CD4-positive, alpha-beta memory T cell (primary cell): ENCODE measurements at places on chromosomes 5 and 9.
A peak's percentile ranks its signal among the peaks of the same experiment; 100 is the strongest.

- no peaks in the 10 kb centered on the region for H3K27me3 ChIP-seq
- no peaks in the 10 kb centered on the region for H3K4me1 ChIP-seq
- H3K27ac ChIP-seq: no peak overlapping the region
- H3K36me3 ChIP-seq: no peaks in the 10 kb centered on the region
These were observed 9.2 kb upstream of the TERT start for GRCh38 chr5:1304033-1304432.

DNA sequence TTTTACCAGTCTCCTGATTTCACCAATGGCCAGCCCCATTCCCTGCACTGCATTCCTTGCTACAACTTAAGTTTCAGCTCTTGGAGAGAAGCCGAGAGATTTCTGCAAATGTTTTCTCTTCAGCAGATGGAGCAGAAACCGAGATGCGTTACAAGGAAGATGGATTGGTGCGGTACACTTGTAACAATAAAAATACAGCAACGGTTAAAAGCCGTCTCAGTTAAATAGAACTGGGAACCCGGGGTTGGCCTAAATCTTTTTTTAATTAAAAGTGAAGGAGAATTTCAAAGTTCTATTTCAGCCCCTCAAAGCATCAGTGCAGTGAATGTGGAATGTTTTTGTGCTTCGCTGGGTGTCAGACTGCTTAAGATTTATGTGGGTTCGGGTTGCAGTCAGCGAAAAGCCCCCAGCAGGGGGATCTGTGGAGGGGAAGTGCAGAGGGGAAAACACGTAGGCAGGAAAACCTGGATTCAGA is 19.8 kb downstream of the BRINP1 start:
- H3K4me1 ChIP-seq: no peaks in the 10 kb centered on the region
- no peak overlapping the region for H3K4me3 ChIP-seq
- DNase-seq: no peak
- no peak overlapping the region for H3K27ac ChIP-seq
- H3K27me3 ChIP-seq: no peaks in the 10 kb centered on the region

DNA sequence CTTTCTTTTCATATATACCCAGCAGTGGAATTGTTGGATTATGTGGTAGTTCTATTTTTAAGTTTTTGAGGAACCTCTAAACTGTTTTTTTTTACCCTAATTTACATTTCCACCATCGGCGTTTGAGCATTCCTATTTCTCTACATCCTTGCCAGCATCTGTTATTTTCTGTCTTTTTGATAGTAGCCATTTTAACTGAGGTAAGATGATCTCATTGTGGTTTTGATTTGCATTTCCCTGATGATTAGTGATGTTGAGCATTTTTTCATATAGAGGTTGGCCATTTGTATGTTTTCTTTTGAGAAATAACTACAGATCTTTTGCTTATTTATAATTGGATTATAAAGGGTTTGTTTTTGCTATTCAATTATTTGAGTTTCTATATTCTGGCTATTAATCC is 71.7 kb upstream of the TNC start:
- no peaks in the 10 kb centered on the region for H3K36me3 ChIP-seq
- H3K27me3 ChIP-seq: no peaks in the 10 kb centered on the region
- H3K4me3 ChIP-seq: no peak overlapping the region
- no peaks in the 10 kb centered on the region for H3K4me1 ChIP-seq

DNA sequence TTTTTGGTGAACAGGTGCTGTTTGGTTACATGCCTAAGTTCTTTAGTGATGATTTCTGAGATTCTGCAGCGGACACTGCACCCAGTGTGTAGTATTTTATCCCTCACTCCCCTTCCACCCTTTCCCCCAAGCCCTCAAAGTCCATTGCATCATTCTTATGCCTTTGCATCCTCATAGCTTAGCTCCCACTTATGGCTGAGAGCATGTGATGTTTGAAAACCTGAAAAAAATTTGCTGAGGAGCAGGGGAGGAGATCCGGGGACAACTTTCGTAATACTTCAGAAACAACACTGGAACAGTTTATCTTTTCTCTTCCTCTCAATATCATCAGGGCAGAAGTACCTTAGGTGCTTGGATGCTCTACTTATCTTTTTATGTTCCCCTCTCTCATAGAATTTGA is 226.4 kb downstream of the ADAMTS6 start:
- H3K4me3 ChIP-seq: no peak overlapping the region
- DNase-seq: no peak
- H3K27ac ChIP-seq: no peak overlapping the region
- H3K4me1 ChIP-seq: no peaks in the 10 kb centered on the region
- no peaks in the 10 kb centered on the region for H3K27me3 ChIP-seq

GRCh38 chr5:53463909-53464621 is 16.4 kb upstream of the FST start:
- no peak overlapping the region for H3K27ac ChIP-seq
- H3K4me3 ChIP-seq: no peak overlapping the region
- no peak for DNase-seq
- H3K4me1 ChIP-seq: no peaks in the 10 kb centered on the region

GRCh38 chr5:159697530-159697929 is 218.8 kb upstream of the ADRA1B start:
- H3K36me3 ChIP-seq: no peaks in the 10 kb centered on the region
- no peak overlapping the region for H3K27ac ChIP-seq
- no peaks in the 10 kb centered on the region for H3K4me1 ChIP-seq
- H3K27me3 ChIP-seq: no peaks in the 10 kb centered on the region
- DNase-seq: no peak

DNA sequence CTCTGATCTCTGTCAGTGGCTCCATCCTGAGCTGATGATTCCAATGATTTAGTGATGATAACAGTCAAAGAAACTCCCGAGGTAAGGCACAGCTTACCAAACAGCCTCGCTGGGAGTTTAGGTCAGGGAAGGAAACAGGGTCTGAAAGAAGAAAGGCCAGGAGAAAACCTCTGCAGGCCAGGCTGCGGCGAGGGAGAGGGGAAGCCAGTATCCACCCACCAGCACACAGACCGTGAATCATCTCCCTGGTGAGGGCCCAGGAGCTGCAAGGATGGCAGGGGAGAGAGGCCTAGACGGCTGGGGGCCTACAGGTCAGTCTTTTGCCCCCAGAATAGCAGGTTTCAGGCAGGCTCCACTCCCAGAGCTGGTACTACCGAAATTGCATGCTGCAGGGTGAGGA is 590.5 kb downstream of the CCDC171 start:
- H3K27me3 ChIP-seq: no peaks in the 10 kb centered on the region
- no peak overlapping the region for H3K27ac ChIP-seq
- DNase-seq: no peak
- no peaks in the 10 kb centered on the region for H3K4me1 ChIP-seq
- no peak overlapping the region for H3K4me3 ChIP-seq

DNA sequence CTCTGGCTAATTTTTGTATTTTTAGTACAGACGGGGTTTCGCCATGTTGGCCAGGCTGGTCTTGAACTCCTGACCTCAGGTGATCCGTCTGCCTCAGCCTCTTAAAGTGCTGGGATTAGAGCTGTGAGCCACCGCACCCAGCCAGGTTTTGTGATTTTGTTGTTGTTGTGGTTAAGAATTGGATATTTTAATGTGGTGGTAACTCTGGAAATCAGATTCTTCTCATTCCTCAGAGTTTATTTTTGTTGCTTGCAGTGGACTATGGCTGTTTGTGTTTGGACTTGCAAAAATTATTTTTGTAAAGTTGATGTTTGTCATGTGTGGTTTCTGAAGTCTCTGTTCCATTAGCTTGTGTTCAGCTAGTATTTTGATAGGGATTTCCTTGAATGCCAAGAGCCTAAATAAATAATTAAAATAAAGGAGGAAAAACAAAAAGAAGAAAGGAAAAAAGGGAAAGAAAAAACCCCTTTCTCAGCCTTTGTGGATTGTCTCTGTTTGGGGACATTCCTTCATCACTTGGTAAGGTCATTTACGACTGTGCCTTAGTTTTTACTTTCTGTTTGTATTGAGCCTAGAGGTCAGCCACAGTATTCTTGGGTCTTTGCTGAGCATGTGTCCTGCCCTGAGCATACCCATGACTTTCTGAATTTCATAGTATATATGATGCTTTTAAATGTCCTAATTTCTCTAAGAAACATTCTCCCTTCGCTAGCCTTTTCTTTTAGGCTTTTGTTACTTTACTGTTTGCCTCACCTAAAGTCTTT is 37.3 kb downstream of the PBX3 start:
- no peak overlapping the region for H3K27ac ChIP-seq
- no peaks in the 10 kb centered on the region for H3K27me3 ChIP-seq
- H3K4me1 ChIP-seq: peaks cover 12% of the 10 kb centered on the region
- no peak overlapping the region for H3K4me3 ChIP-seq
- no peak for DNase-seq

DNA sequence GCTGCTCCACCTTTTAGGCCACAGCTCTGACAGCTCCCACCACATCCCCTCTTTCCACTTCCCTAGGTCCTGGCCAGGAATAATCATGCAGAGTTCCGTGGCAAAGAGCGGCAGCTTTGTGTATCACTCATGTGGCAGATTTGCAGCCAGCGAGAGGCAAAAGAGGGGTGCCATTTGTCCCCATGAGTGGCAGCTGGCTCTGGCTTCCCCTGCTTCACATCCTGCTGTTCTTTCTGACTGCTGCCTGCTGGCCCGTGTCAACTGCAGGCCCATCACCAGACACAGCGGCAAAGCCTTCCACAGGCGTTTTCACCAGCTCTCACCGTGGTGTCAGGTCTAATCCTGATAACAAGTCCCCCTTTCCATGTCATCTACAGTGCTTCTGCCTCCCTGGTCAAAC is 430.6 kb upstream of the DAP start:
- no peak for DNase-seq
- no peaks in the 10 kb centered on the region for H3K27me3 ChIP-seq
- no peak overlapping the region for H3K27ac ChIP-seq
- H3K4me1 ChIP-seq: no peaks in the 10 kb centered on the region

GRCh38 chr5:121175986-121176385 is 675.7 kb upstream of the FTMT start:
- H3K27ac ChIP-seq: no peak overlapping the region
- H3K27me3 ChIP-seq: no peaks in the 10 kb centered on the region
- no peaks in the 10 kb centered on the region for H3K4me1 ChIP-seq
- H3K4me3 ChIP-seq: no peak overlapping the region
- no peaks in the 10 kb centered on the region for H3K36me3 ChIP-seq
- no peak for DNase-seq

DNA sequence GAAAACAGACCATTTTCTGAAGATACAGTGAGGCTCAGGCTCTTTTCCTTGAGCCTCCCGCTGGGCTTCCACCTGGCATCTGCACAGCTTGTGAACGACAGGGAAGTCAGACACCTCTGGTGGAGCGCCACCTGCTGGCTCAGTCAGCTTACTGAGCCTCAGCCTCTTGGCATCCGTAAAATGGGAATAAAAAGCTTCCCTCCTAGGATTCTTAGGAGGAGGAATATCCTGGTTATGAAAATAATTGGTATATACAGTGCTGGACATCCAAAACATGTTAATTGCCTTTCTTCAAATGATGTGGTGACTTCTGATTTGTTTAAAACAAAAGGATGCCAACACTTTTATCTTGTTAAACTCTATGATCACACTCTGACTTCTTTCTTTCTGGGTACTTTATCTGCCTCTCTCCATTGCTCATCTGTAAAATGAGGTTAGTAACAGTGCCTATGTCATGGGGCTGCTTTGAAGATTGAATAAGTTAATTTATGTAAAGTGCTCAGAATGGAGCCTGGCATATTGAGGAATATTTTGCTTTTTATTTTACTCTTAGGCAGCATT is 67.5 kb downstream of the MAMDC2 start:
- no peaks in the 10 kb centered on the region for H3K27me3 ChIP-seq
- DNase-seq: peak; percentile 24
- no peaks in the 10 kb centered on the region for H3K36me3 ChIP-seq
- H3K4me1 ChIP-seq: no peaks in the 10 kb centered on the region

DNA sequence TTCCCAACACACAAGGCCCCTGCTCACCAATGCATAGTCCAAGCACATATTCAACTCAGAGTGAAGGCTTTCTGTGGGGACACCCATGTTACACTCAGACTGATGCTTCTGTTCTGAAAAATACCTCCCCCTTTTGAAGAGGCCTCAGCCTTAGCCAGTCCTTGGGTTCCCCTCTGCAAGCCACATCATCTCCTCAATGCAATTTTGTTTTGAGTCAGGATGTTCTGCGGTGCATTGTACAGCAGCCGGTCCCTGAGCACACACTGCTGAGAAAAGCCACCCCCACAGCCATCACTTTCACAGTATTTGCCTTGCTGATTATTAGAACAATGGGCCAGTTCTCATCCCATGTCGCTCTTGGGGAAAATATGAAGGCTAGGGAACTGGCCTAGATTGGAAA is 241.2 kb downstream of the FAM114A2 start:
- H3K4me3 ChIP-seq: no peak overlapping the region
- no peaks in the 10 kb centered on the region for H3K27me3 ChIP-seq
- DNase-seq: no peak
- no peak overlapping the region for H3K27ac ChIP-seq
- no peaks in the 10 kb centered on the region for H3K36me3 ChIP-seq
- no peaks in the 10 kb centered on the region for H3K4me1 ChIP-seq

GRCh38 chr9:134887219-134887618 is 6.6 kb downstream of the FCN2 start:
- no peak overlapping the region for H3K27ac ChIP-seq
- no peak for DNase-seq
- no peaks in the 10 kb centered on the region for H3K4me1 ChIP-seq
- no peaks in the 10 kb centered on the region for H3K27me3 ChIP-seq

DNA sequence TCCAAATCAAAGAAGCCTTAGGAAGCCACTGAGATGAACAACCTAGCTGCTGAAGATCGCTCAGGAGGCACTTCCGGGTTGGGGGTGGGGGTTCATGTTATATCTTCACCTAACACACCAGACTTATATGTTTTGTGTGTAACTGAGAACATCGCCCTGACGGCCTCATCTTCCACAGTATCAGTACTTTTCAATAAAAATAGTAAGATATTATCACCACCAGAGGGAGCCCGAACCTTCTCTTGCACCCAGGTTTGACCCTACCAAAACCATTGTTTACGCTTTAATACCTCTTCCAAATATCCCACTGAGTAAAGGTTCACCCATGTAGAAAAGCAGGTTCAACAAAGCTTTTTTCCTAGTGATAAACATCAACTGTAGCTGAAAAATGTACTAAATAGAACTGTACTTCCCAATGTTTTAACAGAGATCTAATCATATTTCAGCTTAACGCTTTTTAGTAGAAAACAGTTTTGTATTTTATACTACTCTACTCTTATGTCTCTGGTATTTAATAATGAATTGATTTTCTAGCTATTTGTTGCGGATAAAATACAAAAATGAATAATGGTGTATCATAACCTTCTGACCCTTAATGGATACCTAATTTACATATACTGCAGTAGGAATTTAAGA is 244.0 kb downstream of the EPB41L4A start:
- DNase-seq: no peak
- H3K4me3 ChIP-seq: no peak overlapping the region
- no peaks in the 10 kb centered on the region for H3K27me3 ChIP-seq
- H3K4me1 ChIP-seq: peaks cover 4% of the 10 kb centered on the region
- H3K27ac ChIP-seq: no peak overlapping the region
- no peaks in the 10 kb centered on the region for H3K36me3 ChIP-seq

DNA sequence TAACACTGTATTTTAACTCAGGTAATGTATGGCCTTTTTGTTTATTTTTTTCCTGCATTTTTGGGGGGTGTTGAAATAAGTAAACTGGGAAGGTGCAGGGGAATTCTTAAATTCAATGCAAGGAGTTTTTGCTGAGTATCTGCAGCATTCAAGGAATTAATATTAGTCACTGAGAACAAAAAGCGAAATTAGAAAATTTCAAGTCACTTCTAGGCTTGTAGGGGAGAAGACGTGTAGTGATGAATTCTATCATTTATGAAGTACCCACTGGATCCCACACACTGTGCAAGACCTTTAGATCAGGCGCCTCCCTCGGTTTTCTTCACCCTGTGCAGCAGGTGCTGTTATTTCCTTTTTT is 1.2 kb downstream of the EHMT1 start:
- peak overlapping the region; percentile 52 for H3K27ac ChIP-seq
- H3K27me3 ChIP-seq: no peaks in the 10 kb centered on the region
- H3K4me1 ChIP-seq: peaks cover 47% of the 10 kb centered on the region
- peak overlapping the region; percentile 80 for H3K4me3 ChIP-seq
- peaks cover 3% of the 10 kb centered on the region for H3K36me3 ChIP-seq
- DNase-seq: no peak
